ENCODE measurements at places on chromosomes 1 and 21.

DNA sequence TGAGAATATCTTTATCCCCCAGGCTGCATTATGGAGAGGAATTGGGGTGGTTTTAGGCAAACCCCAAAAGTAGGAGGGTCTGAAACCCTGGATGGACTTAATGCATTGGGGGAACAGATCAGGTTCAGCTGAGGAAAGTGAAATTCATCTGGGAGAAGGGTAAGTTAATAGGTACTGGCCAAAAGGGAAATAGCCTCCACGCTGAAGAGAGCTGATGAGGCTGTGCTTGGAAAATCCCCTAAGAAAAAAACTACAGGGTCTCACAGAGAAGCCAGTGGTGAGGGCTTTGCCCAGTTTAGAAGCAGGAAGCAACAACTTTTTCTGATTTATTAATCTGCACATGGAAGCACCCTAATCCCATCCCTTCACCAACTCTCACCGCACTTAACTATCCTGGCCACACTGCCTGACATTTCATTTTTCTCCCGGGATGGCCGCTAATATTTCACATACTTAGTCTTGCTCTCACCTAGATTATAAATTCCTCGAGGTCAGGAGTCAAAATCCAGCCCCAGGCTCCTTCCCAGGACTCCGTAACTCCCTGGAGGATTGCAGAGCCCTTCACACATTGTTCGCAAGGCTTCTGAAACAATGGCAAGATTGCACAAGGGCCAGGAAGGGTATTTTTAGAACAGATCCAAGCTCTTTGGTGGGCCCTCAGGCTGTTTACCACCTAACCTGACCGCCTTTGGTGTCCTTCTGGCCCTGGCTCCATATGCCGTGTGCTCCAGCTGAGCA lies 60.9 kb upstream of the TARBP1 start:
- DNase-seq, result no peak

- no peak for DNase-seq
These were observed 97.0 kb downstream of the OBSCN start for GRCh38 chr1:228304766-228305395.

DNA sequence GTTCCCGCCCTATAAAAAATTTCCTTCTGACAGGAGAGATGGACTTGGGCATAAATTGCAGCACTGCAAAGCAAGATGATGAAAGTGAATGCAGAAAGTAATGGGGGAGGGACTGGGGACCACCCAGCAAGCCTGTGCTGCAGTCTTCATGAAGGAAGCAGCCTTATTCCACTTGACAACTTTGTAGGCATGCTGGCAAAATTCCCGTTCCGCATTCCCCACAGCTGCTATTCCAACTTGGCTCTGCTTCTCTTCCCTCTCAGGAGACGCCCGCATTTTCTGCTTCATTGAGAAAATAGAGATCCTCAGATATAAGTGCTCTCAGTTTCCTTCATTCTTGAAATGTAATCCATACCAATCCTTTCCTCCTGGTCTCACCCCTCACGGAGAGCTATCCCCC lies 2.4 kb downstream of the HMGB4 start:
- DNase-seq, result no peak

- DNase-seq, result no peak
These were observed 14.7 kb downstream of the ZMPSTE24 start for GRCh38 chr1:40272653-40273213.

- DNase-seq, result no peak
These were observed 24.0 kb downstream of the QSOX1 start for GRCh38 chr1:180178511-180179161.

DNA sequence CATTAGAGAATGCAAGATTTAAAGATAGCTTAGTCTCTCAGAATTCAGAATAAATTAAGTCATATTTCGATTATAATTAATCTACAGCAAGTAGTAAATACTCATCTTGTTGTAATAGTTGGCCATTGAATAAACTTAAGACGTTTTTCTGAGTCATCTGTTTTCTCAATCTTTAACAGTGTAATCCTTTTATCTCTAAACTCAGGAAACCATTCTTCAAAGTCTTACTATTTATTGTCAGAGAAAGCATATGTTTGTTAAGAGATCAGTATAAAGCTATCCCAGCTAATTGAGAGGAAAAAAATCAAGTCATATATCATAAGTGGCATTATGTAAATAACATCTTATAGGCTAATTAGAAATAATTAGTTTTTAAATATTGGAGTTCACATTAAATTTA lies 201.2 kb upstream of the ADAMTS5 start:
- no peak for DNase-seq

- DNase-seq, result no peak
These were observed 11.4 kb downstream of the NEXN start for GRCh38 chr1:77899647-77900320.

- DNase-seq, result no peak
These were observed 19.5 kb upstream of the SRP9 start for GRCh38 chr1:225757927-225758656.

- DNase-seq, result no peak
These were observed 15.9 kb downstream of the VPS26C start for GRCh38 chr21:37251294-37251634.

DNA sequence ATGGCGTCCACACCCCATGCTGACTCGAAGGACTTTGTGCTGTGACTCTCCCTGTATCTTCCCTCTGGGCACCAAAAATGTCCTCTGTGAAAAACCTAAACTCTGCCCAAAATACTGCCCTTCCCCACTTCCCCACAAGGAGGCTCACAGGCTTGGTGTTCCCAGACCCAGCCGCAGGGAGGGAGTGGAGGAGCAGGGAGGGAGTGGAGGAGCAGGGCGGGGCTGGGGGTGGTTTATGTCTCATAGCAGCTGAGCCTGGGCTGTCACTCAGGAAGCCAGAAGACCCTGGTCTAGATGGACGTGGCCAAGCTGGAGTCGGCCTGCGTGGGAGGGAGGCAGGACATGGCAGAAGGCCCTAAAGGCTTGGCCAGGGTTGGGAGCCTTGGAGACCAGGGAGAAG lies 461.7 kb downstream of the PTPRU start:
- DNase-seq, result no peak

Measured in NCI-H2107 (cell line).